Aortic smooth muscle cell (primary cell): ENCODE measurements at places on chromosomes 7 and 10. TPM values are rescaled to one million over a fixed set of nuclear protein-coding genes. Genes with fewer than 3 reads are reported as not detected.

The SNCG gene
- total RNA-seq, result 74.4 and 98.7 TPM in 2 replicates

The LRRN3 gene
- total RNA-seq, result 12.4 and 42.8 TPM in 2 replicates

The GDF2 gene
- not detected in 2 replicates for total RNA-seq

The SPDYE11 gene
- total RNA-seq, result not detected in 2 replicates

The AFAP1L2 gene
- 0.06 and 0.13 TPM in 2 replicates for total RNA-seq

The CPN1 gene
- total RNA-seq, result not detected in 2 replicates

The USP6NL gene
- total RNA-seq, result 11.0 and 13.2 TPM in 2 replicates

The GPR26 gene
- not detected in 2 replicates for total RNA-seq
